T1000 (cell line): ENCODE measurements at places on chromosomes 3 and 15.

DNA sequence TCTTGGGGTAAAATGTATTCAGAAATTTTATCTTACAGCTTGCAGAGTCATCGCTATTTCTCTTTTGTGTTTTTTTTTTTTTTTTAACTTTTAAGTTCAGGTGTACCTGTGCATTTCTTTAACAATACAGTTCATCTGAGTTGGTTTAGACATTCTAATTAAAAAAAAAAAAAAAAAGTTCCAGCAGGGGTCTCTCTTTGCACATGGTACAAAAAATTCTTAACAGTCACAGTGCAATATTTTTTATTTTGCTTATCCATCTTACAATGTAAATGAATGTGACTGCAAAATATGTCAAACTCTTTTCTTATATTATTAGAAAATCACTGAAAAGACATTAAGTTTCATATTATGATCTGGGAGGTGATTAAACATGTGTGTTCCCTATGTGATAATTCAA is 47.5 kb upstream of the SLC9A9 start:
- no peak for DNase-seq

DNA sequence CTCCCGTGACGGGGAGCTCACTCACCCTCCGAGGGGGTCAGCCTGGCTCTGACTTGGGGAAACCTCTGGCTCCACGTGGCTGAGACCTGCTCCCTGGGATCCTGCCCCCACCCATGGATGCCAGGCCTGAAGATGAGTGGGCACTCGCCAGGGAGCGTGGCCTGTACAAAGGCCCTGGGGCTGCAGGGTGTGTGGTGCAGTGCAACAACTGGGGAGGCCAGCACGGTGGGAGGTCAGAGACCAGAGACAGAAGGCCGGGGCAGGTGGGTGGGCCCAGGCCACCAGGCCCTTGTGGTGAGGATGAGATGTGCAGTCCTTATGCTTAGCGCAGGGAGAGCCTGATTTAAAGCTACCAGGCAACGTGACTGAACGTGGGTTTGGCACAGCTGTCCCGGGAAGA is 5.0 kb downstream of the DNAJB8 start:
- no peak for DNase-seq

DNA sequence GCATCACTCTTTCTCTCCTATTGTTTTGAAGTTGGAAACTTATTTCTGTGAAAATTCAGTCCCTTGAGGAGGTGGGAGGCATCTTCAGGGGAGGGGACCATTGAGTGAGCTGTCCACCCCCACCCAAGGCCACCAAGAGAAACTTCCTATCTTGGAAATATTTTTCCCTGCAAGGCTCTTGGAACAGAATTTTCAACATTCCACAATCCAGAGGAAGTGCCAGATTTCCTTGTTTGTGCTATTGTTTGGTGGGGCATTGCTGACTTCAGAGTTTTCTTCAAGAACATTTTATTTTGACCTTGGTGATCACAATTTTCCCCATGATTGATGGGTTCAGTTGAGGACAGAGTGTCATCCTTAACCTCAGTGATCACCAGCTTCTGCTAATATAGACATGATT is 12.0 kb downstream of the DNASE1L3 start:
- DNase-seq = no peak

- DNase-seq = no peak
These were observed 1.1 kb downstream of the WDR72 start for GRCh38 chr15:53758412-53758811.

DNA sequence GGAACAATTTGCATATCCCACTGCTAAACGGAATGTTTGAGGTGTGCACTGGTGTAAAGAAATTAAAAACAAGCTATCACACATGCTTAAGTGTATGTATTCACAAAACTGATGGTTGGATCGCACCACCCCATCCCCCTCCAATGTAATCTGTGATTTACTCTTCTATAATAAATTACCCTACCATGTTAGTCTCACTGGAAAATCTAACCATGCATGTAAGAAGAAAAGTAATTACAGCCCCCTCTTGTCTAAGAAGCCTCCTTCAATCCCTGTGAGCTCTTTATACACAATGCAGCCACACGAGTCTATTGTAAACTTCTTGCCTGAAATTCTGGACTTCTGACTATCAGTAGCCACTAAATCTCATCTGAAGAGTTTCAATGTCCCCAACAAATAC is 173.6 kb downstream of the ZBTB20 start:
- DNase-seq = no peak

DNA sequence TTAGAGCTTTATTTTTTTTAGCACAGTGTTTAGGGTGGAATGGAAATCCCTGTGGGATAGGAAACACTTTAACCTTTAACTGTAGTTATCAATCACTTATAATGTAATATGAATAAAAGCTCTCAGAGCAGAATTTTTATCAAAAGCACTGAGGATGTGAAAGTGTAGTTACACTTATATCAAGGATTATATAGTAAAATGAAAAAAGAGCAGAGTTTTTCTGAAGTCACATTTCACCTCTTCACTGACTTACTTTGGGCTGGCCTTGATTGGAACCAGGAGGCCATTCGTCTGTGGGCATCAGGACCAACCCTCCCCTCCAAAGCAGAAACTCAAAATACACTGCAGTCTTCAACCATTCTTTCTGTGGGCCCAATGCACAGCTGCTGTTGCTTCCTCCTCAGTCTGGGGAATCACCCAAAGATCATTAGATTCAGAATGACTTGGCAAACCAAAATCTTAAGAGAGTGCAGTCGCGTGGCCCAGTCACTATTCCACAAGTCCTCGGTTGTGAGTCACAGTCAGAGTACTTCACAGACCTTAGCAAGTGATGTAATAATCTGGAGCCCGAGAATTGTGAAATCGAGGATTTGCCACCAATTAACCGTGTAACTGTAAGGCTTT is 132.6 kb upstream of the COL8A1 start:
- DNase-seq = no peak

DNA sequence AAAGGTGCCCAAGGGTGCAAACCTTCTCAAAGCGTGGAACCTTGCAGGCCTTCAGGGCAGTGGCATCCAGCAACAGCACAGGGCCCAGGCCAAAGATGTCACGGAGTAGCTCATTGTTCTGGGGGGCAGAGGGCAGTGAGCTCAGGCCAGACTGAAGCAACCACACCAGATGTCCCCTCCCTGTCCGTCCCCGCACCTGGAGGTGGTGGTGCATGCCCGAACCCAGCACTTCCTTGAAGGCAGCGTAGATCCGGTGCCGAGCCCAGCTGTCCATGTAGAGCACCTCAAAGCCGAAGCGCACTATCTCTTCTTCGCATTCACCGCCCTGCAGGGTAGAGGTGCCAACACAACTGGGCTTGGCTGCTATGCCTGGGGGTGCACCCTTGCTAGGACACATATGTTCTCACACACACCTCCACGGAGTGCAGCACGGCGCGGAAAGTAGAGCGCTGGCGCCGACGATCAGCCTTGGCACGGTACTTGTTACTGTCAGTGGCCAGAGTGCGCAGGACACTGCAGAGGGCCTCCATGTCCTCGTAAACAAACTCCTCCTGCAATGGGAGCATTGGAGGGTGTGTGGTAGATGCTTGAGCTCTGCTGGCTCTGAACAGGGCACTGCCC is 3.7 kb downstream of the IFRD2 start:
- DNase-seq = no peak

DNA sequence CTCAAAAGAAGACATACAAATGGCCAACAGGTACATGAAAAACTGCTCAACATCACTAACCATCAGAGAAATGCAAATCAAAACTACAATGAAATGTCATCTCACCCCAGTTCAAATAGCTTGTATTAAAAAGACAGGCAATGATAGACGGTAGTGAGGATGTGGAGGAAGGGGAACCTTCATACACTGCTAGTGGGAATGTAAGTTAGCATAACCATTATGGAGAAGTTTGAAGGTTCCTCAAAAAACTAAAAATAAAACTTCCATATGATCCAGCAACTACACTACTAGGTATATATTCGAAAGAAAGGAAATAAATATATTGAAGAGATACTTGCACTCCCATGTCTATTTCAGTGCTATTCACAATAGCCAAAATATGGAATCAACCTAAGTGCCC is 62.8 kb upstream of the PPARG start:
- DNase-seq = no peak

DNA sequence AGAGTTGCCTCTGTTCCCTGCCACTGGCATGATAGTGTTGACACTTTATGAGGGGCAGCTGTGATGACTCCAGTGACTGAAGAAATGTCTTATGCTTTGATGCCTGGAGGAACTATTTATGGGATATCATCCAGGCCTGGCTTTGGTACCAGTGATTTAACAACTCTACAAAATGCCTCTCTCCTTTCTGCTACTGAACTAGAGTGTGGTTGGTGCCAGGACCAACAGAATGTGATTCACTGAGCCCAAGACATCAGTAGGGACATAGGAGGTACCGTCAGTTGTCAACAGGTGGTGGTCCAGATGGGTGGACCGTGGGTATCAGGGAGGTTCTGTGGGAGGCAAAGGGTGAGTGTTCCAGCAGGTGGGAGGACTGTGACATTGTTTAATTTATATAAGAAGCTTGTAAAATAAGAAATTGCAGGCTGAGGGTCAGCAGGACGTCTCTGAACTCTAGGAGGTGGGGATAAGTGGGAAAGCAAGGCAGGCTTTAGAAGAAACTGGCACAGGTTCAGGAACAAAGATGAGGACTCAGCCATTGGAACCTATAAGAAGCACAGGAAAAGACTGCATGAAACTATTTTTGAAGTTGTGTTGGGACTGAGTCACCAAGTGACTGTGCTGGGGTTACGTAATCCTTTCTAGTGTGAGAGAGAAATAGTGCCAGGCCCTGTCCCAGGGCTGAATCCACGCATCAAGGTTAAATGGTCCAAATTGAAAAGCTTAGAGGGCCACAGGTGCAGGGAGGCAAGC is 28.5 kb upstream of the SLC7A14 start:
- peak; percentile 7 for DNase-seq

DNA sequence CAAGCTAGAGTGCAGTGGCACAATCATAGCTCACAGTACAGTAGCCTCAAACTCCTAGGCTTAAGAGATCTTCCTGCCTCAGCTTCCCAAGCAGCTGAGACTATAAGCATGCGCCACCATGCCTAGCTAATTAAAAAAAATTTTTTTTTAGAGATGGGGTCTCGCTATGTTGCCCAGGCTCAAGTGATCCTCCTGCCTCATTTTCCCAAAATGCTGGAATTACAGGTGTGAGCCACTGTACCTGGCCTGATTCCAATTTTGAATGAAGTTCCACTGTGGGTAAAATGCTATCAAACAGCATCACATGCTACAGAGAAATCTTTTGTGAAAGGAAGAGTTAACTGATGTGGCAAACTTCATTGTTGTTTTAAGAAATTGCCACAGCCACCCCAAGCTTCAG is 17.5 kb downstream of the ADPGK start:
- DNase-seq = no peak

DNA sequence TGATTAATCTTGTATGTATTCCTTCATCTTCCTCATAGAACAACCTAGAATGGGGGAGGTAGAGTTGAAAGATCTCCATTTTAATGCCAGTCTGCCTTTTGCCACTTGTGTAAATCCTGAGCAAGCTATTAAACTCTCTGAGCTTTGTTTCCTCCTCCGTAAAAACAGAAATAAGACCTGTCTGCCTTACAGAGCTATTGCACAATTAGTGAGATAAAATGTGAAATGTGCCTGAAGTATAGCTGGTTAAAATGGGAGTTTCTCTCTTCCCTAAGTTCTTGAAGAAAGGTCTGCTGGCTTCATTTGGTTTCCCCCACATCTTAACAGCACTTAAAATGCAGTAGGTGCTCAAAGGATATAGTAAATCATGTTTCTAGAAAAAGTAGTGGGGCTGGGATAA is 19.0 kb downstream of the ALDH1A2 start:
- DNase-seq = no peak

DNA sequence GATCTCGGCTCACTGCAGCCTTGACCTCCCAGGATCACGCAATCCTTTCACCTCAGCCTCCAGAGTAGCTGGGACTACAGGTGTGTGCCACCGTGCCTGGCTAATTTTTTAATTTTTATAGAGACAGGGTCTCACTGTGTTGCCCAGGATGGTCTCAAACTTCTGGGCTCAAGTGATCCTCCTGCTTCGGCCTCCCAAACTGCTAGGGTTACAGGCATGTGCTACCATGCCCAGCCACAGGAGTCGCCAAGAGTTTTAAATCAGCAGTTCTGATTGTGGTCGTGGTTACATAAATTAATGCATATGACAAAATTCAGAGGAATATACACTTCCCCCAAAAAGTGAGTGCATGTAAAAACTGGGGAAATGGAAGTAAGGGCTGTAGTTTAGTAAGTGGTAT is 32.9 kb downstream of the MEGF11 start:
- no peak for DNase-seq

DNA sequence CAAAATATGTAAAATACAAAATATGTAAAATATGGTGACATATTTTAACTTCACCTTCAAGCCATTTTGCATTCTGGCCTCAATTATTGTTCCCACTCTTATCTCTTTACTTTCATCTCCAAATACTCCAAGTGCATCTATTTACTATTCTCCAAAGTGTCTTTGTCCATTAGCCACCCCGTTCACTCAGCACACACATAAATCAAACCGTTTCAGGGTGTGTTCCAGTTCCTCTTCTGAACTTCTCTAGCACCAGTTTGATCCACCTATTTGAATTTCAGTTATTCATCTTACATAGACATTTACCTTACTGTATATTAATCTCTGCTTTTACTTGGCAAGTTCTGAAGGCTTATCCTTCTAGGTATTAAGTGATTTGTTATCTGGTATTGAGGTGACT is 45.1 kb downstream of the SGO1 start:
- no peak for DNase-seq

- DNase-seq = no peak
These were observed 26.8 kb upstream of the OCA2 start for GRCh38 chr15:28125673-28126651.

DNA sequence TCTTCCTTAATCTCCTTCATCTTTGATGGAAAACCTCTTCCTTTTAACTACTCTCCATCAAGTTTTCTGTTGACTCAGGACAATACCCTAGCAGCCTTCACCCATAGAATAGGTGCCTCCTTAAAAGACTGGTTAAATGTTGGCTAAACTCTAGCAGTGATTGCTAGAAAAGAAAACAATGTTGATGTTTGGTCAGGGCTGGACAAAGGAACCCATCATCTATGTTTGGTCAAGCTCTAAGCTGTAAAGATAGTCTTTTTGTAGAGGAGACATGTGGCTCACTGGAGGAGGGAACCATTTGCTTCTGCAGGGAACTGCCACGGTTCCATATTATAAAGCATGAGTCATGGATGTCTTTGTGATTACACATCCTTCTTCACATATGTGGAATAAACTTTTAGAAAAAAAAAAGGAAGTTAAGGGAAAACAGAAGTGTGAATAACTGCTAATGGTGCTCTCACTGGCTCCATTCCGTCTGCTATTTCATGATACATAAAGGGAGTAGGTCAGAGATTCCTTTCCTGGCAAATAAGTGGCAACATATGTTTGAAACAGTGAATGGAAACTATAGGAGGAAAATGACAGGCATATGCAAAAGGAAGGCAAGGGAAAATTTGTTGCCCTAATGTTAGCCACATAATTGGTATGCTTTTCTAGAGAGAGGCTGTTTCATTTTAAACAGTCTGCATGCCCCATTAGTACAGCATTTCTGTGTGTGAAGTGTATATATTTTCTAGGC is 78.2 kb downstream of the CMSS1 start:
- peak; percentile 20 for DNase-seq
